ENCODE measurements at places on chromosomes 7 and 10.

- peaks cover 3% of the 10 kb centered on the region for H3K4me1 ChIP-seq
- no peaks in the 10 kb centered on the region for H3K27me3 ChIP-seq
- H3K27ac ChIP-seq = no peak overlapping the region
- H3K4me3 ChIP-seq = no peak overlapping the region
- no peaks in the 10 kb centered on the region for H3K36me3 ChIP-seq
- DNase-seq = peak; percentile 48
Measured at GRCh38 chr7:152522571-152523067, 86.8 kb upstream of the KMT2C start.

- peak; percentile 29 for DNase-seq
- H3K4me1 ChIP-seq = peaks cover 3% of the 10 kb centered on the region
- H3K4me3 ChIP-seq = no peak overlapping the region
- no peaks in the 10 kb centered on the region for H3K36me3 ChIP-seq
Measured at GRCh38 chr10:5293691-5294550, 70.8 kb upstream of the UCN3 start.

- H3K27me3 ChIP-seq = no peaks in the 10 kb centered on the region
- DNase-seq = peak; percentile 49
- peak overlapping the region; percentile 100 for H3K4me3 ChIP-seq
- H3K27ac ChIP-seq = peak overlapping the region; percentile 98
Measured at GRCh38 chr10:96832721-96833219, 672 bp downstream of the LCOR start.

GRCh38 chr10:6204063-6204340, 1.3 kb downstream of the PFKFB3 start:
- no peak for DNase-seq
- peak overlapping the region; percentile 97 for H3K4me3 ChIP-seq
- H3K27me3 ChIP-seq = peaks cover under 1% of the 10 kb centered on the region
- peaks cover 13% of the 10 kb centered on the region for H3K4me1 ChIP-seq
- peaks cover 5% of the 10 kb centered on the region for H3K36me3 ChIP-seq

GRCh38 chr7:137151041-137151689, 192.4 kb downstream of the PTN start:
- H3K27me3 ChIP-seq = no peaks in the 10 kb centered on the region
- H3K36me3 ChIP-seq = no peaks in the 10 kb centered on the region
- H3K4me1 ChIP-seq = peaks cover 7% of the 10 kb centered on the region
- DNase-seq = no peak
- H3K4me3 ChIP-seq = no peak overlapping the region

DNA sequence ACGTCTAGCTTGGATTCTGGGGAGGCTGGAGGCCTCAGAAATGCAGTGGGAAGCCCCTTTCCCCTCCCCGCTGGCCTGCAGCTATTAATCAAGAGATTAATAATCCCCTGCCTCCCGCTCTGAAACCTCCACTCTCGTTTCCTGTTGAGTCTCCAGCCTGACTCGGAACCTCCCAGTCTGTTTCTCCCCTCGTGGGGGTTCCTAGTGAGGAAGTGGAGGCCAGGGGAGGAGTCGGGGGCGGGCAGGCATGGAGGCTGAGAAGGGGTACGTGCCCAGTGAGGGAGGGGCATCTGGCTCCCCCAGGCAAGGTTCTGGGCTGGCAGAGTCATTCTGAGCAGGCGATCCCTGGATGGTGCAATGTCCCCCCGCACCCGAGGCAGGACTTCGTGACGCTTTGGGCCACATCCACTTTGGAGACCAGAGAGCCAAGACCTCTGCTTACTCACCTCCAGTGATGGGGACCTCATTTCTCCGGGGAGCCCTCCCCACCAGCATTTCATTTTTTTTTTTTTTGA, 73.6 kb downstream of the COL26A1 start:
- no peak overlapping the region for H3K27ac ChIP-seq
- H3K4me3 ChIP-seq = no peak overlapping the region
- H3K27me3 ChIP-seq = no peaks in the 10 kb centered on the region
- no peak for DNase-seq

GRCh38 chr7:135718794-135719437, 9.1 kb downstream of the SLC13A4 start:
- peaks cover 5% of the 10 kb centered on the region for H3K36me3 ChIP-seq
- no peak overlapping the region for H3K27ac ChIP-seq
- H3K4me1 ChIP-seq = peaks cover 16% of the 10 kb centered on the region
- DNase-seq = no peak

DNA sequence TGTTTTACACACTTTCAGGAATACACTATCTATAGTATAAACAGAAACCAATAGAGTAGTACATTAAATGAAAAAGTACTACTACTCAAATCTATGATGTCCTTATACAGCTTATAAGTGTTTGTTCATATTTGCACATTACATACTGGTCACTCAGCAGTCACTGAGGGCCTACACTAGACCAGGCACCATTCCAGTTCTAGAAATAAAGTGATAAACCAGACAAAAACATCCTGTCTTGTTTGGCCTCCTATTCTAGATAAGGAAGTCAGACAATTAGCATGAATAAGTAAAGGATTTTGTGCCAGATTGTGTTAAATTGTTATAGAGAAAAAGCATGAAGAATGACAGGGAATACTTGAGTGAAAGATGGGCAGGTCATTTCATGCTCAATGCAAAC, 219.0 kb downstream of the CRPPA start:
- H3K4me3 ChIP-seq = no peak overlapping the region
- H3K36me3 ChIP-seq = no peaks in the 10 kb centered on the region
- H3K27ac ChIP-seq = no peak overlapping the region
- DNase-seq = no peak

- H3K4me1 ChIP-seq = no peaks in the 10 kb centered on the region
- no peak overlapping the region for H3K4me3 ChIP-seq
- no peak overlapping the region for H3K27ac ChIP-seq
- H3K36me3 ChIP-seq = no peaks in the 10 kb centered on the region
Measured at GRCh38 chr10:12262278-12262981, 66.4 kb downstream of the CDC123 start.

- no peaks in the 10 kb centered on the region for H3K36me3 ChIP-seq
- H3K4me3 ChIP-seq = no peak overlapping the region
- DNase-seq = no peak
Measured at GRCh38 chr7:1603346-1604225, 33.8 kb upstream of the PSMG3 start.

DNA sequence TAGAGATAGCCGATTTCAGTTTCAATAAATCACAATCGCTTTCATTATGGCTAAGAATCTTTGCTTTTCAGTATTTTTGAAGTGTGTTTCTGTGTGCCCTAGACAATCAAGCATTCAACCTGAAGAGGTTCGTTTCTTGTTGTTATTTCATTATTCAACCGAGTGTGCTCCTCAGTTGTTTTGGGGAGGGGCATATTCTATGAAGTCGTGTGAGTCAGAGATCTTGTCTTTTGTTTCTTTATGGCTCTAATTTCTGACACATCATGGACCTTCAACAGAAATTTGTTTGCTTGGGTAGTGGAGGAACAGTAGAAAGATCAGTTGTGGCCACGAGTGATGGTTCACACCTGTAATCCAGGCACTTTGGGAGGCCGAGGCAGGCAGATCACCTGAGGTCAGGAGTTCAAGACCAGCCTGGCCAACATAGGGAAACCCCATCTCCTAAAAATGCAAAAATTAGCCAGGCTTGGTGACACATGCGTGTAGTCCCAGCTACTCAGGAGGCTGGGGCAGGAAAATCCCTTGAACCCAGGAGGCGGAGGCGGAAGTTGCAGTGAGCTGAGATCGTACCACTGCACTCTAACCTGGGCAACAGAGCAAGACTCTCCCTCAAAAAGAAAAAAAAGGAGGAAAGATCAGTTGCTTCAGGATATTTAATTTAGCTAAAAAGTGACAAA, 38.3 kb downstream of the C1QL3 start:
- no peak overlapping the region for H3K27ac ChIP-seq
- H3K36me3 ChIP-seq = no peaks in the 10 kb centered on the region
- H3K27me3 ChIP-seq = no peaks in the 10 kb centered on the region
- H3K4me3 ChIP-seq = no peak overlapping the region

- no peak overlapping the region for H3K4me3 ChIP-seq
- no peaks in the 10 kb centered on the region for H3K4me1 ChIP-seq
- H3K27me3 ChIP-seq = no peaks in the 10 kb centered on the region
- DNase-seq = no peak
- no peak overlapping the region for H3K27ac ChIP-seq
Measured at GRCh38 chr10:116024271-116024878, 248.6 kb downstream of the GFRA1 start.

All from trophoblast cell (in vitro differentiated cells and primary cell).